Stimulated activated naive CD8-positive, alpha-beta T cell treated with anti-CD3 and anti-CD28 coated beads, Interleukin-15, amount 100 ng/mL, for 72 hours (primary cell): ENCODE measurements at places on chromosomes 12 and 14.
A peak's percentile ranks its signal among the peaks of the same experiment; 100 is the strongest.

GRCh38 chr14:81295958-81296923 is 75.5 kb upstream of the GTF2A1 start:
- no peak for DNase-seq

DNA sequence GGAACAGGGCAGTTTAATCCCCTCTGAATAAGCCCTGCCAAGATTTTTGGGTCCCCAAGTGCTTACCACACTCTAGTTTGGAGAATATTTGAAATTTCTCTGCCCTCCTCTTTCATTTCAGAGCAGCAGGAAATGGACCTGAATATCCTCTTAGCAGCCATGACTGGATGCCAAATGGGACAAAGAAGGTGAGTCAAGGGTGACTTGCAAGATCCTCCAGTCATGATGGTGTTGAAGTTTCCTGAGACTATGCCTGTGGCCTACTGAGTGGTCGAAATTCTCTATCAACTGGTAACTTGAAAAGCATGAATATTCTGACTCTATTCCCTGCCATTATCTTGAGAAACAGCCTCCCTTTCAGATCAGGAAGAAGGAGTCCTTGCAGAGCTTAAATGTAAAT is 1674.7 kb upstream of the SEL1L start:
- DNase-seq: no peak

GRCh38 chr14:61524936-61525292 is 170.4 kb upstream of the HIF1A start:
- DNase-seq: no peak

- no peak for DNase-seq
These were observed 114.4 kb upstream of the DIO2 start for GRCh38 chr14:80325688-80326087.

GRCh38 chr12:55830601-55831446 is 1.4 kb upstream of the DNAJC14 start:
- DNase-seq: peak; percentile 62

DNA sequence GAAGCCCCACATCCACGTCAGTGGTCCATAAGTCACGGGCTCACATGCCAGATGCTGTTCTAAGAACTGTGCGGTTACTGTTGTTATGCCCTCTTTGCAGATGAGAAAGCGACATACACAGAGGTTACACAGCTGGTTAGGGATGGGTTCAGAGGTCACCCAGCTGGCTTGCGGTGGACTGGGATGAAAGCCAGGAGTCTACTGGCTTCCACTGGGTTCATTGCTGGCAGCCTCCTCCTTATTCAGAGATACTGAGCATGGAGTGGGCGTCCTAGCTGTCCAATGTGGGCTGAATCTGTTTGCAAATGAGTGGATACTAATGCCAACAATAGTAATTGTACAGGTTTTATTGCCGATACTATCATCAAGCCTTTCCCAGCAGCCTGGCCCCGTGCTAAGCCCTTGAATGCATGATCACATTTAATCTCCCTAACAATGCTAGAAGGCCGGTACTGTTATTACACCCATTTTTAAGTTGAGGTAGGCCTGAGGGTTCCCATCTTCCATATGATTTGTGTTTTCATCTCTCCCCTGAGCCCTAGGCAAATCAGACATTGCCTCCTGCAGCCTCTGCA is 129.1 kb downstream of the PLXNC1 start:
- DNase-seq: no peak

DNA sequence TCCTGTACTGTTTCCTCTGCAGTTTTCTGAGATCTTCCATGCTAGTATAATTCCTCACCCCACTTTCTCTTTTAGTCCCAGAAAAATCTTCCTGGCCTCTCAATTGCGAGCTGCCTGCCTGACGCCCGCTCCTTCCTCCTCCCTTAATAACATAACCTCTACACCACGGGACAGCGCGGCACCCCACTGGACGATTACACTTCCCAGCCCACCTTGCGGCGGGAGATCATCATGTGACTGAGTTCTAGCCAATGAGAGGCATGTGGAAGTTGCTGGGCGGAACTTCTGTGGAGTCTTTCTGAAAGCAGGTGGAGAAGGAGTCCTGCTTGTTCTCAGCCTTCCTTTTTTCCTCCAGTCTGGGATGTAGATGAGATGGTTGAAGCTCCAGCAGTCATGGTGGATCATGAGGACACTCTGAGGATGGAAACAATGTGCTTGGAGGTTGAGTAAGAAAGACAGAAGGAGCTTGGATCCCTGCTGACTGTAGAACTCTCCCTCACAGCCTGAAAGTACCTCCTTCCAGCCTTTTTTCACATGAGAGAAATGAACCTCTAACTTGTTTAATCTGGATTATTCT is 133.6 kb upstream of the VRK1 start:
- DNase-seq: no peak

DNA sequence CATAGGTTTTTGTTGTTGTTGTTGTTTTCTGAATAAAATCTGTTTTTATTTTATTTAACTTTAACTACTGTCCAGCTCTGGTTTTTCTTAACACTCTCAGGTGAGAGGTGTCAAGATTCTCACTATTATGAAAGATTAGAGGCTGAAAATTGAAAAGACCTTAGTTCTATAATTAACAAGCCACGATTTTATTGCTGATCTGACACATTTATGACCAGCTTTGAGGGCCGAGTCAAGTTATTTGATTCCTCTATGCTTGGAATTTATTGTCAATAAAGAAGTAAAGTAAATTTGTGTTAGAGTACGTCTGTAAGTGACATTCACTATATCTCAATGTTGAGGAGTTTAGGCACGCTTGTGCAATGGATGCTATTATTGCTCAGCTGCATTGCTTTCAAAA is 808.8 kb downstream of the GALC start:
- no peak for DNase-seq
